ENCODE measurements at places on chromosomes 4 and X. TPM values are rescaled to one million over a fixed set of nuclear protein-coding genes. Genes with fewer than 3 reads are reported as not detected.

The SPIN3 gene
- total RNA-seq, result 3.9 TPM

The GLRA3 gene
- not detected for total RNA-seq

The F8A1 gene
- 77.0 TPM for total RNA-seq

The ZMYM3 gene
- 12.5 TPM for total RNA-seq

The KIF4A gene
- not detected for total RNA-seq

The DCAF12L2 gene
- not detected for total RNA-seq

The HTN3 gene
- not detected for total RNA-seq

The GAGE12E gene
- total RNA-seq, result not detected

- no peak for DNase-seq
Measured at GRCh38 chrX:11537141-11537540, 128.6 kb downstream of the ARHGAP6 start.

- no peak for DNase-seq
Measured at GRCh38 chr4:122806981-122807679, 19.5 kb upstream of the FGF2 start.

- no peak for DNase-seq
Measured at GRCh38 chrX:125205918-125206665, 113.6 kb upstream of the TEX13C start.

GRCh38 chr4:137212601-137213000 is 319.7 kb downstream of the PCDH18 start:
- no peak for DNase-seq

DNA sequence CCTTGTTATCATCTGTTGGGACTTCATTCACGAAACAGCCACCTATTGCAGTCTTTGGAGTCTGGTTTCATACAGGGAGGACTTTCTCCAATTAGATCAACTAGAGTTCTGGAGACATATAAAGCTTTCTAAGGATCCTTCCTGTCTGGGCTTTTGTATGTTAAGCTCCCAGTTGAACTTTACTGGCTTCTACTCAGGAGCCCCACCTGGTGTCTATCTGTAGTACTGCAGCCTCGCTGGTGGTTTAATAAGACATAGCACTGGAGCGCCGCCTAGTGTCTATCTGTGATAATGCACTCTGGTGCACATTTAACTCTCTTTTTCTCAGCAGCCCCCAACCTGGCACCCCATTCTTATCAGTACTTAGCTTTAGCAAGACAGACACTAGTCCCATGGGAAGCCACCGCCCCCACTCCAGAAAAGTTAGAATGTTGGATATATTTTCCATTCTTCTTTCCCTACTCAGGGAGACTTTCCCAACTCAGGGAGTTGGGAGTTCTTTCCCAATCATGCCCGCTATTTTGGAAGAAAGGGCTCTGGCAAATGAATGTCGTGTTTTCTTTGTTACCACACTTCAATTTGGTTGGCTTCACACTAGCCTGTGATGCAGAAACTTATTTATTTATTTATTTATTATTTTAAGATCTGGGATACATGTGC is 36.9 kb upstream of the SYTL4 start:
- DNase-seq, result peak; percentile 91

DNA sequence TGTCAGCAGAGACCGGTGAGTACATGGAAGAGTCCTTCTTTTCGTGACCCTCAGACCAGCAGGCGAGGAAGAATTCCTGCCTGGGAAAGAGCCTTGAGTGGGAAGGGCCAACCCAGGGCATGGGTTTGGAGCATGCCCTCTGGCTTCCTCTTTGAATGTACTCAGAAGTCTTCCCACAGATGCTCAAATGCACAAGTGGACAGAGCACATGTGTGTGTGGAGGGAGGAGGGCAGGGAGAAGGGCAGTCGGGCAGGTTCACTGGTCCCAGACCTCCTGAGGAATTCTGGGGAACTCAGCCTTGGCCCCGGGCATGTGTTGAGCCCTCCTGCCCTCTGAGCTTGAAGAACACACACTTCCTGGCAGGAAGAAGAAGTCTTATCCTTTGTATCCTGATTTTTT is 63.2 kb upstream of the HELT start:
- no peak for DNase-seq

- DNase-seq, result no peak
Measured at GRCh38 chr4:172134521-172134920, 321.3 kb downstream of the GALNTL6 start.

DNA sequence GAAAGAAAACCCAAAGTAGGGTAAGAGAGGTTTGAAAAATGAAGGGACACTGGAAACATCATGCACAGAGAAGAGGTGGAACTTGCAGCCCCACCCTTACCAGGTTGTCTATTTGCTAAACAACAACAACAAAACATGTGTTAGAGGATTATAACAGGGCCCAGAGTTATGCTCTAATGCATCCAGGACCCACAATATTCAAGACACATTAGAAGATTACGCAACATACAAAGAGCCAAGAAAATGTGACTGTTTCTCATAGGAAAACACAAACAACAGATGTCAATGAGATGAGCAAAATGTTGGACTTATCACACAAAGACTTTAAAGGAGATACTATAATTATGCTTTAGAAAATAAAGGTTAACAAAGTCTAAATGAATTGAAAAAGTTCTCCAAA is 128.5 kb downstream of the LRBA start:
- no peak for DNase-seq

DNA sequence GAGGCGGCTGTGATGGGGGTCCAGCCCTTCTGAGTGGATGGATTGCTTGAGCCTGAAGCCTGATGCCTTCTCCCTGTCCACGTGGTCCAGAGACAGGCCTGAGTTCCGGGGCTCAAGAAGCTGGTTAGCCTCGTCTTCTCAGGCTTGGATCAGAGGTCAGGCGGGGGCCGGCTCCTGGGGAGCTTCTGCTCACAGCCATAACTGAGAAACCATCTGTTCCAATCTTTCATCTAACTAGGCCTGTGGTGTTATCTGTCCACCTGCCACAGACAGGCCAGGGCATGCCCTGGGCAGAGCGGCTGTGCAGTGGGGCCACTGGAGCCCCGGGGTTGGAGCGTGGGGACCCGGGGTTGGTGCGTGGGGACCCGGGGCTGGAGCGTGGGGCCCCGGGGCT is 63.1 kb downstream of the SORCS2 start:
- DNase-seq, result no peak

GRCh38 chr4:168411318-168412150 is 68.8 kb downstream of the DDX60L start:
- no peak for DNase-seq

- DNase-seq, result peak; percentile 52
Measured at GRCh38 chr4:6962211-6963041, 52.8 kb downstream of the TBC1D14 start.

- no peak for DNase-seq
Measured at GRCh38 chrX:97389761-97390192, 506.1 kb downstream of the RPA4 start.

DNA sequence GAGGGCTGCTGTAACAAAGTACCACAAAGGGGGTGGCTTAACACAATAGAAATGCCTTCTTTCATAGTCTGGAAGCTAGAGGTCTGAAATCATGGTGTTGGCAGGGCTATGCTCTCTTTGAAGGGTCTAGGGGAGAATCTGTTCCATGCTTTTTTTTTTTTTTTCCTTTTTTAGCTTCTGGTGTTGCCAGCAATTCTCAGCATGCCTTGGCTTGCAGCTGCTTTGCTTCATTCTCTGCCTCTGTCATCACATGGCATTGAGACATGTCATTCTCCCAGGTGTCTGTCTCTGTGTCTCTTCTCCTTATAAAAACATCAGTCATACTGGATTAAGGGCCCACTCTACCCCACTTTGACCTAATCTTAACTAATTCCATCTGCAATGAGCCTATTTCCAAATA is 78.6 kb upstream of the BOD1L1 start:
- DNase-seq, result no peak

GRCh38 chr4:60737858-60738257 is 462.3 kb upstream of the ADGRL3 start:
- DNase-seq, result no peak

- DNase-seq, result no peak
Measured at GRCh38 chr4:100907465-100908454, 389.9 kb upstream of the EMCN start.

- DNase-seq, result no peak
Measured at GRCh38 chr4:77595364-77595973, 10.2 kb upstream of the CXCL13 start.

DNA sequence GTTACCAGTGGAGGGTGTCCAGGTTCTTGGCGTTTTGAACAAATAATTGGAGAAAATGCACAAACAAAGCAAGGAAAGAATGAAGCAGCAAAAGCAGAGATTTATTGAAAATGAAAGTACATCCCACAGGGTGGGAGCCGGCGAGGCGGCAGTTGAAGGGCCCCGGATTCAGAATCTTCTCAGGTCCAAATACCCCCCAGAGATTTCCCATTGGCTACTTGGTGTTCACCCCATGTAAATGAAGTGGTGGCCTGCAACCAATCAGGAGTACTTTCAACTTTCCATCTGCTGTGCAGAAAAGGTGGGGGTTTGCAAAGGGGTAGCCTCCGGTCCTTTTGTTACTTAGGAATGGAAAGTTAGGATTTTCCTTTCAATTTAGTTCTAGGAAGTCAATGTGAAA is 1447.0 kb downstream of the C4orf33 start:
- DNase-seq, result no peak

DNA sequence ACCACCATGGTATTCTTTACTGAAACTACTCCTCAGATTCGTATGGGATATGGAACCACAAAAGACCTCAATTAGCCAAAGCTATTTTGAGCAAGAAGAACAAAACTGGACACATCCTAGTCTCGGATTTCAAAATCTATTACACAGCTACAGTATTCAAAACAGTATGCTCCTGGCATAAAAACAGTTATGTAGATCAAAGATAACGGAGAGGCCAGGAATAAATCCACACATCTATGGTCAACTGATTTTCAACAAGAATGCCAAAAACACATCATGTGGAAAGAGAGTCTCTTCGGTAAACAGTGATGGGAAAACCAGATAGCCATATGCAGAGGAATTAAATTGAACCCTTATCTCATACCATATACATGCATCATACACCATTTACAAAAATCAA is 155.3 kb downstream of the SPCS3 start:
- no peak for DNase-seq

GRCh38 chr4:121706595-121707021 is 9.8 kb upstream of the ANXA5 start:
- no peak for DNase-seq

DNA sequence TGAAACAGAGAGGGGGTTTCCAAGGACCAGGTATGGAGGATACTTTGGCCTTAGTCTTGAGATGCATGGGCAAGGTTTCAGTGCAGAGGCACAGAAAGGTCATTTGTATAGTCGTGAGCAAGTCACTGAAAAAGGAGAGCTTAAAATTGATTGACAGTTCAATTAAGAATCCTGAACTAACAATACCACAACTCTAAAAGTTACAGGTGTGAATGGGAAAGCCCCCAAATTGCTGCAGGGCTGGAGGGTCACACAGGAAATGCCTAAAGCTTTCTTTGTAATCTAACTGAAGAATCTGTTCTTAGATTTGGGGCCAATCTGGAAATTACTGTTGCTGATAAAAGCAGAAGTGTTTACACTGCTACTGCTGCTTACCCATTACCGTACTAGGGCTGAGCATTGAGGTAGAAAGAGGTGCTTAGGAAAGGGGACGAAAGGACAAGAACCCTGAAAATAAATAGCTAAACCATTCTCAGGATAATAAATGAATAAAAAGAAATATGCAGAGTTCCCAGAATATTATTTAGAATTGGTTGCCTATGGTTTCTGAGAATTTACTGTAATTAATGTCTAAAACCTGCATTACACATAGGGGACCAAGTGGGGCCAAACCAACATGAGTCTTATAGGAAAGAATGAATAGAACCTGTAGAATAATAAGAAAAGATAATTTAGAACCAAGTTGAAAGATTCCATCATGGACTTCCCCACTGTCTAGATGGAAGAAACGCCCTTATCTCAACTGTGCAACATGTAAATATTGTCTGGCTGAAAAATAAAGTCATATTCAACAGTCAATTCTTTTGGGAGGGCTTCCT is 91.9 kb upstream of the PPP1R2C start:
- DNase-seq, result no peak

DNA sequence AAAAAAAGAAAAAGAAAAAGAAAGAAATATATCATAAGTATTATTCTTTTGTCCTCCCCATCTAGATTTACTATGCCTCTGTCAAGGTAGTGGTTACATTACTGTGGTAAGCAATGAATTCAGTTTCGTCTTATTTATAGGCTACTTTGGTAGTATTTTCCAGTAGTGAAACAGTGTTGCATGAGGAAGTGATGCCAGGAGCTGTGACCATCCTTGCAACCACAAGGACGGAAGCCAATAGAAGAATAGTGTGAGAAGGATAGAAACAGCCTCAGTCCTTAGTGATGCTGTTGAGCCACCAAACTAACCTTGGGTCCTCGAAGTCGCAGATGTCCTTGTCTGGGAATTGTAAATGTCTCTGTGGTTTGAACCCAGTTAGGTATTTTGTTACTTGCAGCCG is 328.5 kb downstream of the PPP3CA start:
- no peak for DNase-seq

GRCh38 chr4:184329659-184330400 is 112.2 kb upstream of the ENPP6 start:
- DNase-seq, result no peak

DNA sequence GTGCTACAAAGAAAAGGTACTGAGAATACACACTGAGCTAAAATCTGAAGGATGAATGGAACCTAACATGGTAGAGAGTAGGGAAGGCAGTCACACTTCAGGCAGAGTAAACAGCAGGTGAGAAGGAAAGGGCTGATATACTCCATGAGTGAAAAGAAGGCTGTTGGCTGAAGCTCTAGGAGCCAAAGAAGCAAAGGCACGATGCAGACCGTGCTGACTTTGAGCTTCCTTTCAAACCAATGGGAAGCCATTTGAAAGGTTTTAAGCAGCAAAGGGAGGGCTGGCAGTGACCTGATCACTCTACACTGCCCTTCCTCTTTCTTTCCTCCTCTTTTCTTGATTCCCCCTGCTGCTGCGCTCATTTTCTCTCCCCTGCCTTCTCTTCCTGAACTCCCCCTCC is 66.4 kb downstream of the TMEM154 start:
- DNase-seq, result no peak

DNA sequence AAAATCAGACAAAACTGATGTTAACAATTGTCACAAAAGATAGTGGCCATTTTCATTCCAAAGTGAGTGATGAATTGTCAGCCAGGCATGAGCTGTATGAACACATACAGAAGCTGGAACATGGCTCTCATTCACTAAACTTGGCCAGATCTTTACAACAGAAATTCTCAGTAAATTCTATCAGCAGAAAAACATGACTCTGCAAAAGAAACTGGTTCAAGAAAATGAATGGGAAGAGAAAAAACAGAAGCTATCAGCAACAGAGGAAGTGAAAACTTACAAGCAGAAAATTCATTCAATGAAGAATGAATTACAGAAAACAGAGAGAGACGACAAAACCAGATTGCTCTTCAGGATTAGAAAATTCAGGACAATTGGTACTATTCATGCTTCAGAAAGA is 249.6 kb downstream of the COL25A1 start:
- DNase-seq, result no peak

- DNase-seq, result no peak
Measured at GRCh38 chr4:70749313-70749712, 27.5 kb downstream of the RUFY3 start.

GRCh38 chr4:122819708-122820449 is 6.8 kb upstream of the FGF2 start:
- DNase-seq, result no peak

- DNase-seq, result no peak
Measured at GRCh38 chr4:152369203-152369901, 166.5 kb downstream of the FBXW7 start.
